ENCODE measurements at places on chromosomes 3 and 15. TPM values are rescaled to one million over a fixed set of nuclear protein-coding genes. Genes with fewer than 3 reads are reported as not detected.

The SLC27A2 gene
- total RNA-seq: 16.6 TPM

The IGDCC3 gene
- not detected for total RNA-seq

The RBMS3 gene
- 0.22 TPM for total RNA-seq

The DPPA2 gene
- not detected for total RNA-seq

- no peaks in the 10 kb centered on the region for H3K36me3 ChIP-seq
- no peak overlapping the region for H3K27ac ChIP-seq
- no peak for DNase-seq
- H3K27me3 ChIP-seq: no peaks in the 10 kb centered on the region
- peaks cover 10% of the 10 kb centered on the region for H3K4me1 ChIP-seq
Measured at GRCh38 chr3:159989973-159990846, 1.6 kb downstream of the IL12A start.

- no peak overlapping the region for H3K27ac ChIP-seq
- H3K36me3 ChIP-seq: no peaks in the 10 kb centered on the region
- H3K4me3 ChIP-seq: peak overlapping the region; percentile 21
- H3K4me1 ChIP-seq: peaks cover 10% of the 10 kb centered on the region
- peaks cover 26% of the 10 kb centered on the region for H3K27me3 ChIP-seq
- peak; percentile 67 for DNase-seq
Measured at GRCh38 chr15:93087825-93088199, 1.2 kb downstream of the RGMA start.

GRCh38 chr3:190502946-190503345 lies 10.9 kb upstream of the IL1RAP start:
- H3K4me1 ChIP-seq: no peaks in the 10 kb centered on the region
- no peak overlapping the region for H3K27ac ChIP-seq
- no peaks in the 10 kb centered on the region for H3K27me3 ChIP-seq
- H3K4me3 ChIP-seq: no peak overlapping the region

DNA sequence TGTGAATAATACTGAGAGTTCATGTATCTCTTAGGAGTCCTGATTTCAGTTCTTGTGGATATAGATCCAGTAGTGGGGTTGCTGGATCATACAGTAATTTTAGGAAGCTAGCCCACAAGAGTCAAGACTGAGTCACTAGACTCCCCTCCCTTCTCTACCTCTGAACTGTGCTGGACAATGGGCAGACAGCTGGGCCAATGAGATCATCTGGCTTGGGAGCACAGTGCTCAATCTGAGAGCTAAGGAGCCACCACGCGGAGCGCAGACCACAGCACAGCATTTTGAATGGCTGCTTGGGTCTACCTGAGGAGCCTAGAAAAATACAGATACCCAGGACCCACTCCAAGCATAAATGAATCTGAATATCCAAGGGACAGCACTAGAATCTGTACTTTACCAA lies 32.5 kb downstream of the WNT5A start:
- no peaks in the 10 kb centered on the region for H3K4me1 ChIP-seq
- DNase-seq: no peak
- no peaks in the 10 kb centered on the region for H3K27me3 ChIP-seq
- H3K36me3 ChIP-seq: no peaks in the 10 kb centered on the region

- H3K27me3 ChIP-seq: no peaks in the 10 kb centered on the region
- H3K4me1 ChIP-seq: no peaks in the 10 kb centered on the region
- no peaks in the 10 kb centered on the region for H3K36me3 ChIP-seq
- no peak overlapping the region for H3K27ac ChIP-seq
Measured at GRCh38 chr3:966341-966740, 126.5 kb upstream of the CNTN6 start.

DNA sequence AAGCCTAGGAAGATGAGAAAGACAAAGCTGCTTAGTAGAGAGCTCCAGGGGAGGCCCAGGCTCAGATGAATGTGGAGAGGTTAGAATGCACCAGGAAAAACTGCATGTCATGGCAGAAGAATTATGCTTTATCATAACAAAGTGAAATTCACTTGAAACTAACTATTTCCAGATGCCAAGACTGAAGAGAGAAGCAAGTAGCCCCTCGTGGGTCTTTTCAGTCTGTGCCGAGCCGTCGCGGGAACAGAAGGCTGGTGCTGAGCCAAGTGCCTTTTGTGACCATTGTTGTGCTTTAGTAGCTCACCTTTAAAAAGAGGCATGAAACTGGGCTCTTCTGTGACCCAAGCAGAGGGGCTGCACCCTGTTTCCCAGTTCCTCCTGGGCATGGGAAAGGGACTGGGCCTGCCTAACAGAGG lies 73.2 kb downstream of the CHDH start:
- H3K27ac ChIP-seq: no peak overlapping the region
- DNase-seq: no peak
- no peaks in the 10 kb centered on the region for H3K27me3 ChIP-seq
- no peaks in the 10 kb centered on the region for H3K4me1 ChIP-seq

- no peak overlapping the region for H3K4me3 ChIP-seq
- no peak for DNase-seq
- no peak overlapping the region for H3K27ac ChIP-seq
- H3K4me1 ChIP-seq: no peaks in the 10 kb centered on the region
- no peaks in the 10 kb centered on the region for H3K27me3 ChIP-seq
Measured at GRCh38 chr3:11009898-11010297, 17.4 kb downstream of the SLC6A1 start.

- H3K36me3 ChIP-seq: peaks cover 24% of the 10 kb centered on the region
- H3K4me3 ChIP-seq: peak overlapping the region; percentile 69
- no peaks in the 10 kb centered on the region for H3K27me3 ChIP-seq
- DNase-seq: peak; percentile 6
- H3K4me1 ChIP-seq: peaks cover 18% of the 10 kb centered on the region
Measured at GRCh38 chr3:40309925-40310695, 603 bp downstream of the EIF1B start.

DNA sequence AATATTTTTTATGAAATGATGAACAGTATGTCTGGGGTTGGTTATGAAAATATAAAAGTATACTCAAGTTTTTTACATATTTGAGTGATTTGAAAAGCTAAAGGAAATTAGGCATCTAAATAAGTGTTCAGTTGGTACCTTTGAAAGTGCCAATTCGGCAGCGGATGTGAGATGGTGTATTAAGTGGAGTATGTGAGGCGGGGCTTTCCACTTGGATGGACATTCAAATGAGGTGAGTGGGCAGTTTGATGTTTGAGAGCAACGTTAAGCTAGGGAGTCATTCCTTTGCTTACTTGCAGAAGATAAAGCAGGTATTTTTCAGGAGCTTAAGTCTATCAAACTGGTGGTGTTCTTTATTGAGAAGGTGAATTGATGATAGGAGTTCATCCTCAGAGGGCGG lies 189.0 kb upstream of the GOLIM4 start:
- H3K36me3 ChIP-seq: no peaks in the 10 kb centered on the region
- no peak overlapping the region for H3K27ac ChIP-seq
- no peaks in the 10 kb centered on the region for H3K27me3 ChIP-seq
- no peak for DNase-seq
- H3K4me1 ChIP-seq: no peaks in the 10 kb centered on the region

GRCh38 chr15:68383161-68384074 lies 48.5 kb downstream of the ITGA11 start:
- H3K36me3 ChIP-seq: no peaks in the 10 kb centered on the region
- no peak overlapping the region for H3K27ac ChIP-seq

DNA sequence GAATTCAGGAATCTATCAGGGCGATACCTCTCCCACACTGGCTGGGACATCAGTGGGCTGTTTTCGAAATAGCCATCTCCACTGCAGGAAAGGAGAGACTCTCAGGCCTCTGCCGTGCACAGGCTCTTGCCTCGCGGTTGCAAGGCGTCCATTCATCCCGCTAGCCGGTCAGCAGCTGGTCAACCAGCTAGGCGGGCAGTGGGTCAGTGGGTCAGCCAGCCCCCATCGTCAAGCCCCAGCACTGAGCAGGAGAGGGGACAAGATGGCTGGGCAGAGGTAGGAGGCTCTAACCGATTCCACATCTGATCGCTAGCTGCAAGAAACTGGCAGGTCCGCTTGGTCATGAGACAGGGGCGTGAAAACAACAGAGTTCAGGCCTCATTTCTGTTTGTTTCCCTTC lies 45.1 kb downstream of the MUC4 start:
- no peaks in the 10 kb centered on the region for H3K36me3 ChIP-seq
- no peak for DNase-seq
- H3K27me3 ChIP-seq: no peaks in the 10 kb centered on the region
- no peak overlapping the region for H3K27ac ChIP-seq
- no peak overlapping the region for H3K4me3 ChIP-seq

GRCh38 chr3:168267179-168267578 lies 171.5 kb upstream of the GOLIM4 start:
- no peak for DNase-seq
- no peak overlapping the region for H3K4me3 ChIP-seq
- H3K4me1 ChIP-seq: no peaks in the 10 kb centered on the region
- H3K27ac ChIP-seq: no peak overlapping the region
- no peaks in the 10 kb centered on the region for H3K27me3 ChIP-seq

GRCh38 chr3:189233225-189233858 lies 61.6 kb downstream of the TPRG1 start:
- no peaks in the 10 kb centered on the region for H3K27me3 ChIP-seq
- H3K4me1 ChIP-seq: no peaks in the 10 kb centered on the region
- H3K4me3 ChIP-seq: no peak overlapping the region
- no peak overlapping the region for H3K27ac ChIP-seq
- H3K36me3 ChIP-seq: no peaks in the 10 kb centered on the region

DNA sequence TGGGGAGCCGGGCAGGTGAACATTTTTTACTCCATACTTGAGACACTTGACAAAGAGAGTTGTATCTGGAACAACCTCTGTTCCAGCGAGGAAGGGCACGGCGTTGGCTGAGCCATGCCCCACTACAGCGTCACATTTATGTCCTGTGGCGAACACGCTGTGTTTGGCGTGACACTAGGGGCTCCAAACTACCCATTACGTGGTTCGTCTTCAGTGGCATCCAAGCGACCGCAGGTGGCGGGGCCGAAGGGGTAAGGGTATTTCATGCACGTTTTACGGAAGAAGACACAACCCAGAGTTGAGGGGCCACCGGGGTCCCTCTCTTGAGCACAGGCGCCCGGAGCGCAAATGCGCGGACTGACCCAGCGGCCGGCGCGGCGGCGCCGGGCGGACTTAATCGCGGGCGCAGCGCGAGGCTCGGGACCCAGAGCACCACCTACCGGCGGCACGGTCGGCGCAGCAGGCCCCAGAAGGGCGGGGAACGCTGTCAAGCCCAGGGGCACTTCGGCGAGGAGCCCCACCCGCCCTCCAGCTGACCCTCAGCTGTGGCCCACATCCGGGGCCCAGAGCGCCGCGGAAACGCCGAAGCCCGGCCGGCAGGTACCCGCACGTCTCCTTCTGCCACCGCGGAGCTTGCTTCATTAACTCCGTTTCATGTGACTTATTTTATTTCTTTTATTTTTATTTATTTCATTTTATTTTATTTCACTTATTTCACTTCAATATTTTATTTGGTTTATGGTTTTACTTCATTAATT lies 36.4 kb upstream of the TRIM71 start:
- H3K4me1 ChIP-seq: peaks cover 4% of the 10 kb centered on the region
- H3K4me3 ChIP-seq: peak overlapping the region; percentile 83
- peak overlapping the region; percentile 31 for H3K27ac ChIP-seq
- DNase-seq: peak; percentile 65
- no peaks in the 10 kb centered on the region for H3K27me3 ChIP-seq

DNA sequence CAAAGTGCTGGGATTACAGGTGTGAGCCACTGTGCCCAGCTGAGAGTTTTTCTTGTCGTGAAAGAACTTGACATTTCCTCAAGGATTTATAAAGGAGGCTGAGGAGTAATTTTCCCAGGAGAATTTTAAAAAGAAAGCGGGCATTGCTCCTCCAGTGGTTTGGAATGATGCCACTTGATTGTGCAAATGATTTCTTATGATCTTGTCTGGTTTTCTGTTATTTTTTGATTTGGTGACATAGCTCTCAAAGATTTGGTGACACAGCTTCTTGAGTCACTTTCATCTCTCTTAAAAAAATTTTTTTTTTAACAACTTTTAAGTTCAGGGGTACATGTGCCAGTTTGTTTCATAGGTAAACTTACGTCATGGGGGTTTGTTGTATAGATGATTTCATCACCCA lies 24.6 kb upstream of the NFKBIZ start:
- peaks cover 8% of the 10 kb centered on the region for H3K36me3 ChIP-seq
- no peak overlapping the region for H3K4me3 ChIP-seq
- H3K27me3 ChIP-seq: no peaks in the 10 kb centered on the region

DNA sequence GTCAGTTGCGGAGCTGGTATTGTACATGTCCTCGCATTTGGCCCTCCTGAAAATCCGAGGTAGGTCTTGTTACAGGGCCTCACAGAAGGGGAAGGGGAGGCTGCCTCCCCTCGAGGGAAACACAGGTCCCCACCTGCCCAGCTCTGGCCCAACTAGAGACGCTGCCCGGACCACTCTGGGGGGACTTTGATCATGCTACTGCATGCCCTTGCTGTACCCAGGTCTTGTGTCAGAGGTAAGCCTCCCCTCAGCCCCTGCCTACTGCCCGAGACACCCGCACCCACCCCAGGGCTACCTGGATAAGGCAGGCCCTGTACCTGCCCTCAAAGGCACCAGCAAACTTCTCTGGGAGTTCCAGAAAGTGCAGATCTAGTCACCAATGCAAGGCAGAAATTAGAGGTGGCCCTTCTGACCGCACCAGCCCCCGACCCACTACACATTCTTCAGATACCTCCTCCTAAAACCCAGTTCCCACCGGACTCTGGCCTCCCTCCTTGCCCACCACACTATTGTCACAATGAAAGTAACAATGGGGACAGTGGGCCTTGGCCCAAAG lies 981 bp upstream of the SCAP start:
- H3K36me3 ChIP-seq: no peaks in the 10 kb centered on the region
- DNase-seq: no peak
- H3K4me1 ChIP-seq: peaks cover 33% of the 10 kb centered on the region
- H3K27me3 ChIP-seq: no peaks in the 10 kb centered on the region
- H3K27ac ChIP-seq: peak overlapping the region; percentile 87
- peak overlapping the region; percentile 73 for H3K4me3 ChIP-seq

- H3K4me3 ChIP-seq: no peak overlapping the region
- peaks cover 12% of the 10 kb centered on the region for H3K36me3 ChIP-seq
- DNase-seq: no peak
- no peaks in the 10 kb centered on the region for H3K4me1 ChIP-seq
- no peak overlapping the region for H3K27ac ChIP-seq
Measured at GRCh38 chr3:57268416-57268815, 24.1 kb downstream of the ASB14 start.

DNA sequence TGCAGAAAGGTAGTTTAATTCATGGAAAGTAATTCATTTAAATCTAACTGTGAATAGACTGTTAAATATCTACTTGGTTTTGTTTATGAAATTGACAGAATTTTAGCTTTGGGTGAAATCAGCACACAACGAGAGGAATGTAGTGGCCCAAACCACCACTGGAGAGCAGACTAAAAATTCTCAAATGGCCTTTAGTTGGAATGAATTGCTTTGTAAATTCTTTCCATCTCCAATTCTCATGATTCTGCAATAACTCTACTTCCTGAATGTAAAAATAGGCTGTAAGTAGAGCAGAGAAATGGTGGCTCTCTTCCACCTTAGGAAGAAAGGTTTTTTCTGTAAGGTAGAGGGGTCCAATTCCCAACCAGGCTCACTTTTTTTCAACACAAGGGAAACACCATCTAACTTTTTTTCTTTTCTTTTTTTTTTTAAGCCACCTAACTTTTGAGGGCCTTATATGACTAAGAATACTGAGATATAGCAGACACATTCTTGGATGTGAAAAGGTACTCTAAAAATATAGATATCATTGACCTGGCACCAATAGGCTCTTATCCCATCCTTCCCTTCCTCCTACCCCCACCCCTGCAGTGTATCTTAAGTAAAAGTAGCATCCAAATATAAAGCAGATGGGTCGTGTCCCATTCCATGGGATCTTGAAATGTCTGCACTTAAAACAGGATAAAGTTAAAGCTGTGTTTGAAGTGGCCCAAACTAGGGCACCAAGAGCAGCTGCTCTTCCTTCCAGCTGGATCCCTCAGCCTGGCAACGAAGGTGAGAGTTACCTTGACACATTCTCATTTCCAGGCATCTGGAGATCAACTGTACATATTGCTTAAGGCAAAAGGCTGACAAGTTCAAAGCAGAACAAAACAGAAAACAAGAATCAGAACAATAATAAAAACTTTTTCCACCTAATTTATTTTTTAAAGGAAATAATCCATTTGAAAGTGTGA lies 194.1 kb downstream of the TPRG1 start:
- DNase-seq: no peak
- no peak overlapping the region for H3K27ac ChIP-seq
- H3K27me3 ChIP-seq: no peaks in the 10 kb centered on the region
- H3K4me1 ChIP-seq: no peaks in the 10 kb centered on the region
- H3K4me3 ChIP-seq: no peak overlapping the region
